ENCODE measurements at places on chromosomes 3 and 15.

DNA sequence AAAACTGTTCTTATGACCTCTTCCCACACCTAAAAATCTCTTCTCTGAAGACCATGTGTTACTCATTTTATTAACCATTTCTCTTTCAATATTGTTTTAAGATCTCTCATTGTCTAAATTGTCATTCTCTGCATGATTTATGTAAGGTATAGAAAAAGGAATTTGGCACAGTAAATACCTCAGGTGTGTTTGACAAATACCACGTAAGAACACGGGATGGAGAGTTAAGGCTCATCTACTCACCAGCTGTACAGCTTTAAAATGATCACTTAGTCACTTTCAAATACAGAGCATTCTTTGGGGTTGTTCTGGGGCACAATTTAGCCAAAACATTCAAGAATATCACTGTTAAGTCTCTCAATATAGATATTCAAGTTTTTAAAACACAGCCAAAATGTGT is 627.1 kb downstream of the MCTP2 start:
- no peak for DNase-seq

GRCh38 chr3:157122116-157122515 is 37.8 kb downstream of the CCNL1 start:
- no peak for DNase-seq

DNA sequence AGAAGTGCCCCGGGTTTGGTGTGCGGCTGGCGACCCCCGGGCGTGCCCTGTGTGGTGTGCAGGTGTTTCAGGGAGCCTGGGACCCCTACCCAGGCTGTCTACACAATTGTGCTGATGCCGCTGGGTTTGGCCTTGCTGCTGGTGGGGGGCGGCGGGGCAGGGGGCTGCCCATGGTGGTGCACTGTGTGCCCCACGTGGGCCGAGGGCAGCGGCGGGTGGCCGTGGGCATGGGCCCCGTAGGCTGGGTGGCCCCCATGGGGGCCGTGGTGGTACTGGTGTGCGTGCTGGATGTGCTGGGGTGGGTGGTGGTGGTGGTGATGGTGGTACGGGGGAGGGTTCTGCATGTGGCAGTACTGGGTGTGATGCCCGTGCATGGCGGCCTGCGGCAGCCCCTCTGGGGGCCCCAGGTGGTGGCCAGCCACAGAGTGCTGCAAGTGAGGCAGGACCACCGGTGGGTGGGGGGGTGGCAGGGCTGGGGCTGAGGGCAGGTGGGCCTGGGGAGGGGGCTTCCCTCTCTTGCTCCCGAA is 59.6 kb upstream of the RPL32 start:
- no peak for DNase-seq

DNA sequence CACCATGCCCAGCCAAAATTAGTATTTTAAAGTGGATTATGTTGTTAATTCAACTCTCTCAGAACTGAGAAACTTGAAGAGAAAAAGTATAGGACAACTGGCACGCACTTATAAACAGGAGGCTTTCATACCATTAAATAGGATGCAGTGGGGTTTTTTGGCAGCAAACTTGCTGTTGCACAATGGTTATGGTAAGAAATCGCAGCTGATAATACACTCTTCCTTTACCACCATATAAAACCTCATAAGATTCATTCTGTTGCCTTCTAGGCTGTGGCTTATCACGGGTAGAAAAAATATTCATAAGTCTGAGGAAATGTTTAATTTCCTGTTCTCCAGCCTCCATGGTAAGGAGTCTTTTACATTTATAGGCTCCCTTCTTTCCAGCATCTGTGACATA is 95.3 kb downstream of the TMCO5A start:
- no peak for DNase-seq

GRCh38 chr3:117322866-117323265 is 613.3 kb downstream of the TUSC7 start:
- DNase-seq, result no peak

GRCh38 chr3:4001976-4002375 is 202.7 kb downstream of the LRRN1 start:
- DNase-seq, result no peak

- DNase-seq, result no peak
Observed at GRCh38 chr3:73107215-73107614, 45.8 kb downstream of the EBLN2 start.

GRCh38 chr15:89360294-89360971 is 25.8 kb upstream of the POLG start:
- no peak for DNase-seq

- no peak for DNase-seq
Observed at GRCh38 chr3:181752202-181752671, 40.5 kb downstream of the SOX2 start.

DNA sequence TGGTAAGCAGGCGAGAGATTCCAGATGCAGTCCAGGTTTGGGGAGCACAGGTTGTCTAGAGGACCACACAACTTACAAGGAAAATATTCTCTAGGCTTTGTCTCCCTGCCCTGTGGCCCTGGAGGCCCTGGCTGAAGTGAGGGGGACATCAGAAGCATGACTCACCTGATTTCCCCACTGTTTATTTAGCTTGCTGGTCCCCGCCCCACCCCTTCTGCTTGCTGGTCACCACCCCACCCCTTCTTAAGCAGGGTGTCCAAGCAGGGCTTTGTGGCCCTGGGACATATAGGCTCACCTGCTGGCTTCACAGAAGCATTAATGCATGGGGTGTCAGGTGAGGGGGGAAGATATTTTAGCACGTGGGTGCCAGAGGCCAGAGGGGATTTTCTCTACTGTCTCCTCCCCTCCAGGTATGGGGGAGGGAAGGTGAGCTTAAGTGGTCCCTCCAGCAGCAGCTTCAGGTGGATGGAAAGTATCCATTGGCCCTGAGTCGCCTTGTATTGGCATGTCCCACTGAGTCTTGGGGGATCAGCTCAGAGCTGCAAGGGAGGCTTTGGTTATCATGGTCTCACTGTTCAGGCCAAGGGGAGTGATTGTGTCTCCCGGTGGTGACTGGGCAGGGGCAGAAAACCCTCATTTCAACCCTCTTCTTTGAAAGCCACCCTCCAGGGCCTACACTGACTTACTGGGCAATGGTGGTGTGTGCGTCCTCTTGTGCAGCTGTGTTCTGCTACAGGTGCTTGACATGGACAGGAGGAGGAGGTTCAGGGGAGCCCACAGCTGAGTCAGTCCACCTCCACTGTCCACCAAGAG is 49.8 kb downstream of the GASK1A start:
- no peak for DNase-seq

DNA sequence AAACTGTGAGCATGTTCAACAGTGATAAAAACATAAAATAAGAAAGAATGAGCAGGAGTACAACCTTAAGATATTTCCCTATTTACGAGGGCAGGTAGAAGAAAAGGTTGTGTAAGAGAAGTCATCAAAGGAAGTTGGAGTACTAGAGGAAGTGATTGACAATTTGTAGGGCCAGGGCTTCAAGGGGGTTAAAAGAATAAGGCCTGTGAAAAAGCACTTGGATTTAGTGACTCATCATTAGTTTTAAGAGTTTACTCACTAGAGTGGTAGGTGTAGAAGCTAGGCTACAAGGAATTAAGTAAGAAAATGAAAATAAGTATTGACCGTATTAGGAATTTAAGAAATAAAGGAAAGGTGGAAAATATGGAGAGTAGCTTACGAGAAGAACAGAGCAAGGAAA is 23.6 kb downstream of the KCNMB3 start:
- DNase-seq, result no peak

- DNase-seq, result no peak
Observed at GRCh38 chr15:81113204-81113657, 20.8 kb upstream of the CFAP161 start.

- no peak for DNase-seq
Observed at GRCh38 chr3:175399156-175399840, 540.2 kb downstream of the NAALADL2 start.

GRCh38 chr15:60093273-60094067 is 89.4 kb downstream of the FOXB1 start:
- no peak for DNase-seq

DNA sequence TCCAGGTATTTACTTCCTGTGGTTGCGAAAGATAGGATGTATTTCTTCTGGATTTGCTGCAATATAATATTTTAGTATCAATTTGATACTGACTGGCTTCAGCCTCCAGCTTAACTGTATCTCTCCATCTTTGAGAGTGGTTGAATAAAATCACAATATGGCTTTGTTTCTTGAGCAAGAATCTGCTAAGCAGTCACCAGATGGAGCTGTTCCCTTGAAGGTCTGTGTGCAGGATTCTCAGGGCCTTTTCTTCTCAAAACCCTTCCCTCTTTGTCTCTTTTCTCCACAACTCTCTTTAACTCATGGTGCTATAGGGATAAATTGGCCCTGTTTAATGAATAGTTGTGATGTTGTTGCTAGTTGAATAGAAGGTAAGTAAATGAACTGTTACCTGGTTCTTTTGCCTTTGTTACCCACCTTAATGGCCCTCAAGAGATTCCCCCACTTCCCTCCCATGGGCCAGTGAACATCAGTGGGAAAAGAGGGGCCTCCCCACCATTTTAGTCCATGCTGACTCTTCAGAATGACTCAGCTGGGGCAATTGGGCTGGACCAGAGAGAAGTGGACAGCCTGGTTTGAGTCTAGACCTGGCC is 34.8 kb upstream of the RAB6B start:
- no peak for DNase-seq

DNA sequence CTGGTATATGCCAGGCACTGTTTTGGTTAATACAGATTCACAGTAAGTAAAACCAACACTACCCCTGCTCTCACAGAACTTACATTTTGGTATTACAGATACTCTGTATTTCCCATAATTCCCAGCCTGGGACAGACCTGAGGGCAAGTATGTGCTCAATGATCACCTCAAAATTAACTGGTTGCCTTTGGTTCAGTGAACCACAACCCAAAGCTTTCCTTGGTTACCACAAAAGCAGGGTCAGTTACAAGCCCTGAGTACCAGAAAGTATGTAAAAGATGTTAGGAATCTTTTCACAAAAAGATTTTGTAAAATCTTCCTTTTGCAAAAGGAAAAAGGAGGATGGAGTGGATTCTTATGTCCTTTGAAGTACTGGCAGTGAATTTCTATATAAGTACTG is 72.2 kb upstream of the GUCA1C start:
- no peak for DNase-seq

DNA sequence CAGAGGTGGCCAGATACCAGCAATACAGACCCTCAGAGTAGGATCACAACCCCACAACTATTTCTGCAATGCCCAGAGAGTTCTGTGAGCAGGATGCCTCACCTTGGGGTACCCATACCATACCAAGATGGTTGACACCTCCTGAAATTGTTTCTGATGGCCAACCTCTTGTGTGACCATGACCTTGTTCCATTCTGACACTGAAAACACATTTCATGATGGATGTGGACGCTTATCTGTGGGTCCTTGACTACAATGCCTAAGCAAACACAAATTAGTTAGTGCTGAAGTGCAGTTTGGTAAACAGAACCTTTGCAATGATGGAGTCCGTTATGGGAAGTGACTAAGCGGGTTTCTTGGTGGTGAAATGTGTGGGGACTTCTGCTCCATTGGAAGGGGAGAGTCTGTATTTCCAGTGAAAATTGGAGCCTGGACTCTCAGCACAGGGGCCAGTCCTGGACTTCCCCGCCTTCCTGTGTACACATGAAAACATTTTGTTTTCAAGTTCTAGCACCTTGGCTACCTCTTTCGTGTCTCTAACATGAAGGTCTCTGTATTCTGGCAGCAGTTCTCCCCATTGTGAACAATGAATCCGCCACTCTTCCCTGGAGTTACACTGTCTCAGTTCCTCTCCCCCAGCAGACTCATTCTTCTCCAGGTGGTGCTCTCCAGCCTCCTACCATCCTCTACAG is 106.2 kb downstream of the XXYLT1 start:
- no peak for DNase-seq

- peak; percentile 85 for DNase-seq
Observed at GRCh38 chr3:183447206-183448001, 19.0 kb upstream of the MCF2L2 start.

DNA sequence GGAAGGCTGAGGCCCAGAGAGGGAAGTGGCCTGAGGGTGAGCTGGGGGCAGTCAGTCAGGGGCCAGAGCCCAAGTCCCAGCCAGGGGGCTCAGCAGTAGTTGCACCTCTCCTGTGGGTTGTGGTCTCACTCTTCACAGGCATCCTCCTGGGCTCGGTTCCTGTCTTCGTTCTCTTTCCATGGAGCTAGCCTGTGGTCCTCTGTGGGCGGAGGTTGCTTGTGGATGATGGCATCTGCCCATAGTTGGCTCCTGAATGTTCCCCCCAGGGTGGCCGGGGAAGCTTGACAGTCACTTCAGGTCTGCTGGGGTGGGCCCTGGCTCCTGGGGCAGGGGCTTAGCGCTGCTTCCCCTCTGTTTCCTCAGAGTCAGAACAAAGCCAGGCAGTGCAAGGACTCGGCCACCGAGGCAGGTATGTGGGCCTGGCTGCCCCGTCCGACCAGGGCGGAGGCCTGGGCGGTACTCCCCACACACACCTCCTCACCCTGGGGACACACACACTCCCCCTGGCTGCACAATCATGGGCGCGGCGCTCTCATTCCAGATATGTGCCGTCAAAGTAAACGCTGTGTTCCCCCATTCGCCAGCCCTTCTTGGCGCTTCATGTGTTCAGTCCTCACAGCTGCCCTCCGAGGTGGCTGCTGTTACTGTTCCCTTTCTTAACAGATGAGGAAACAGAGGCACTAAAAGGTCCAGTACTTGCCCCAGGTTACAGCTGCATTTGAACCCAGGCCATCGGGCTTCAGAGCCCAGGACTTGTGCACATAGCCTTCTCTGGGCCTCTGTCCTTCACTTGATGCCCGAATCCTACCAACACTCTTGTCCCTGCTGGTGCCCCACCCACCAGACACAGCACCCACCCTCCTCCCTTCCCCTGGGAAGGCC is 34.5 kb downstream of the PSTPIP1 start:
- peak; percentile 1 for DNase-seq

DNA sequence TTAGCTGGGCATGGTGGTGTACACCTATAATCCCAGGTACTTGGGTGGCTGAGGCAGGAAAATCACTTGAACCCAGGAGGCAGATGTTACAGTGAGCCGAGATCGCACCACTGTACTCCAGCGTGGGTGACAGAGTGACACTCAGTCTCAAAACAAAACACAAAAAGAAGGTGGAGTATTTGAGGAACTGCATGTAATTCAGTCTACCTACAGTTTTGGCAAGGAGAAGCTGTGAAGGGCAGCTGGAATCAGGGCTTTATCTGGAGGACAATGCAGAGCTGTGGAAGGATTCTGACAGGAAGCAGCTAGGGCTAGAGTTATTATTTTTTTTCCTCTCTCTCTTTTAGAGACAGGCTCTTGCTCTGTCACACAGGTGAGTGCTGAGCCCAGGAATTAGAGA is 6.8 kb downstream of the H1-8 start:
- DNase-seq, result no peak

- DNase-seq, result no peak
Observed at GRCh38 chr15:50452927-50453326, 28.7 kb downstream of the USP8 start.

DNA sequence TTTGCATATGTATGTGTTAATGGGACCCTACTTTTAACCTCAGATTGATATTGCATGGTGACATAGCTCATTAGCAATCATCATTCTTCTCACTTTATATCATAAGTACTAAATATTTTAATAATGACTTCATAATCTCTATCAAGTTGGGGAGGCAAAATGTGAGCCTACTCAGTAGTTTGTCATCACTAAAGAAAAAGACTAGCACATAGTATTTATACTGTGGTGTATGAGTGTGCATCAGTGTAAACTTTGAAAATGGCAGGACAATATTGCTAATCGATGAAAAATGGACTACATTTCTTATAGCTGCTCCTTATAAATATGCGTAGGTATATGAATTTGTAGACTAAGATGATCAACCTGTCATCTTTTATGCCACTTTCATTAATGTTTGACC is 624.5 kb upstream of the ROBO2 start:
- DNase-seq, result no peak
